ENCODE measurements at places on chromosomes 6 and 20.

DNA sequence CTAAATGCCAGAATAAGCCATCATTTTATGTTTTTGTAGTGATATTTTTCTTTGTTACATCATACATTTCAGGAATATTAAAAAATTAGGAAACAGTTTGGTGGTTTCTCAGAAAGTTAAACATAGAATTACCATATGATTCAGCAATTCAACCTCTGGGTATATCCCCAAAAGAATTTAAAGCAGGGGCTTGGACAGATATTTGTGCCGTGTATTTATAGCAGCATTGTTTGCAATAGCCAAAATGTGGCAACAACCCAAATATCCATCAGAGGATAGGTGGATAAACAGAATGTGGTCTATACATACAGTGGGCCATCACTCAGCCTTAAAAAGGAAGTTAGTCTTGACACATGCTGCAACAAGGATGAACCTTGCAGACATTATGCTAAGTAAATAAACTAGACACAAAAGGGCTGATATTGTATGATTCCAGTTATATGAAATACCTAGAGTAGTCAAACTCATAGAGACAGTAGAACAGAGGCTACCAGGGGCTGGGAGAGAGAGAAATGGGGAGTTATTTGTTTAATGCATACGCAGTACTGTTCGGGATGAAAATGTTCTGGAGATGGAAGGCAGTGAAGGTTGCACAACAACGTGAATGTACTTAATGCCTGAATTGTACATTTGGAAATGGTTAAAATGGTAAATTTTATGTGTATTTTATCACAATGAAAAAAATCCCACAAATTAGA is 18.9 kb upstream of the TRAF3IP2 start:
- no peak for DNase-seq

- no peak for DNase-seq
Observed at GRCh38 chr6:109124219-109124618, 28.9 kb downstream of the CEP57L1 start.

- no peak for DNase-seq
Observed at GRCh38 chr20:17463711-17464110, 67.5 kb downstream of the BFSP1 start.

DNA sequence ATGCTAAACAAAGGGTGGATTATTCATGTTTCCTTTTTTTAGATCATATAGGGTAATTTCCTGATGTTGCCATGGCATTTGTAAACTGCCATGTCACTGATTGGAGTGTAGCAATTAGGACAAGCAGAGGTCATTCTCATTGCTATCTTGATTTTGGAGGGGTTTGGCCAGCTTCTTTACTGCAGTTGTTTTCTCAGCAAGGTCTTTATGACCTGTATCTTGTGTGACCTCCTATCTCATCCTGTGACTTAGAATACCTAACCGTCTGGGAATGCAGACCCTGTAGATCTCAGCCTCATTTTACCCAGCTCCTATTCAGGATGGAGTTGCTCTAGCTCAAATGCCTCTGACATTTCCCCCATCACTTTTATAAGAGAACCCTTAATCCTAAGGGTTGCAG is 53.6 kb downstream of the CDS2 start:
- no peak for DNase-seq

Data from COLO829 (cell line).